Retina (tissue), 1 donor: ENCODE measurements at places on chromosomes 3 and 15.

DNA sequence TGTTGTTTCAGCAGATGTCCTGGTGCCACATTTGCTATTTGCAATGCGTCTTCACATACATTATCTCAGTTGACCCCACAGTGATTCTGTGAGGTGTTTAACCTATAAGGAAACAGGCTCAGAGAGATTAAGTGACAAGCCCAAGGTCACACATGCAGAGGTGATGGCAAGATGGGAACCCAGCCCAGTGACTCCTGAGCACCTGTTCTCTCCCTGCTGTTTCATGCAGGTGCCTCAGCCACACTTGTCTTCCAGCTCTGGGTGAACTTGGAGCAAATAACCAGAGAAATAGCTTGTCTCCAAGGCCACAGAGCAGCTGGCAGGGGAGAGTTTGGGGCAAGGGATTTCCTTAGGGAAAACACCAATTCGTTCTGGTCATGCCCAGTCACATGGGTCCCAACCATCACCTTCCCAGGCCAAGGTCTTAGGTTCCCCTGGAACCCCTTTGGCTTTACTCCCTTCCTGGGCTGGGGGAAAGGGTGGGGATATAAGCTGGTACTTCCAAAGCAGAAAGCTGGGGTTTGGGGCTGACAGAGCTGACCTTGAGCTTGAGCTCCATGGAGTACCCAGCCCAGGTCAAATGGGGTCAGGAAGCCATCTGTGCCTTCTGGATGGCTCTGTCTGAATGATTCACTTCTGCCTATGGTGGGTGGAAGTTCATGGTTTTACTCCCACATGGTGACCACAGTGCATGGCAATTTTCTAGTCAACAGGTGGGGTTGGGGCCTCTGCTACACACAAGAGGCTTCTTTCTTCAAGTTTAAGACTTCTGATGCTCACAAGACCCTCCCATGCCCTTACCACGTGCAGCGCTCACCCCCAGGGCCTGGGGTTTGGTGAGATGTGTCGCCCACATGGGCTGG is 22.4 kb downstream of the LIPC start:
- DNase-seq: no peak

DNA sequence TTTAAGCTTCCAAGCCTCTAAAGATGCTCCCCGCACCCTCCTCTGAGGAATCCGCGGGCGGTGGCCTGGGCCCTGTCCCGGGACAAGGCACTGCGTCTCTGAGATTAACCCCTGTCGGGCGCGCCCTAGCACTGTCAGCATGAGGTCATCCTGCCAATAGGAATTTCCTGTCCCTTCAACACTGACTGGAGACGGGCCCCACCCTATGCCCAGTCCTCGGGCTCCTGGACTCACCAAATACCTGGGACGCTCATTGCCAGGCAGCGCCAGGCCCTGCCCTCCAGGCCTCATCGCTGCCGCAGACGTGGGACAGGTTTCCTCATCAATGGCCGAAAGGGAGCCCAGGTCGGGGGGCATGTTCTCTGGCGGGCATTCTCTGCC is 67.6 kb upstream of the SH3GL3 start:
- no peak for DNase-seq

- no peak for DNase-seq
These were observed 58.4 kb upstream of the GYG1 start for GRCh38 chr3:148932972-148933371.

DNA sequence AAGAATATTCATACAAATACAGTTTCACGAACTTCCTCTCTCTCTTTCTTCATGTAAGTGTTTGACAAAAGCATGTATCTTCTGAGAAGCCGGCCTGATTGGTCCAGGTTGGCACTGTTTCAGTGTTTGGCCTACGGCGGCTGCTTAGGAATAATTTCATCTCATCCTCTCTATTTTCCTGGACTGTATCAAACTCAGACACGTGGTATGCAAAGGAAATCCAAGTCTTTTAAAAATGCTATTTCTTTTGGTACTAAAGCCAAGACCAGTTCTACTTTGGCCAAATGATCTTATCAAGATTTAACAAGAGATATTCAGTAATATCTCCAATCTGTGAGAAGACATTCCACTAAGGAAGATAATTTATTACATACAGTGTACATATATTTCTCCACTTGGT is 152.8 kb downstream of the TIGIT start:
- no peak for DNase-seq

DNA sequence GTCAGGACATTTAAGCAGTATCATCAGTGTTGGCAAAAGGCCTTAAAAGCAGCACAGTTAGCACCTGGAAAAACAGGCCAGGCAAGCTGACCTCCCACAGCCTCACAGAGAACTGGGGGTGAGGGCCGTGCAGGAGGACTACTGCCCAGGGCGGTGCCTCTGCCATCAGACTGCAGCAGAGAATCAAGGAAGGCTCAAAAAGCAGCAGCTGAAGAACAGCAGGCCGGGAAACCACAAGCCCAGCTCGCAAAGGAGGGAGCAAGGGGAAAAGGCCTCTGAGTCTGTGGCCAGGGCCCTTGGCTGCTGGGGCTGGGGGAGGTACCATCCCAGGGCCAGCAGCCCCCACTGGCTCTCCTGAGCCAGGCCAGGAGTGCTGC is 84.2 kb downstream of the SEC22A start:
- DNase-seq: no peak

DNA sequence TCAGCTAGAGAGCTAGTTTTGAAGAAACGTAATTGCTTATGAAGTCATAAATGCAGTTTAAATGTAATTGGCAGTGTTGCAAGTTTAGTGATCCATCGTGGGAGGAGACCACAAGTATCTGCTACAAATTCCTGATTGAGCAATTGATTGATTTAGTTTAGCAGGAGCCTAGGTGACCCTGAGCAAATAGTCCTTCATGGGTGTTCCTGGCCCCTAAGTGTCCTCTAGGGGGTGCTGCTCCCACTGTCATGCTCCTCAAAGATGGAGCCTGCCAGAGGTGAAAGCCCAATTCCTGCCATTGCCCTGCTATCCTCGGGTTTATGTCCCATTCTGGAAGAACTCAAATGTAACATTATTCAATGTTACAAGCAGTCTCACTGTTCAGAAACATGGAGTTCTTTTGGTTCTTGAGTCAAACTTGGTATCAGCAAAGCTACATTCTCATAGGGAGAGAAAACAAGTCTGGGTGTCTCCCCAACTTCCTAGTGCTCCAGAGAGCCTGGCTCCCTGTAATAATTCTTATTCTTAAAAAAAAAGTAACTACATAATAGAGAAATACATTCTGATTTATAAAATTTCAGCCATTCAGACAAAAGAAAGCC is 29.8 kb upstream of the SENP5 start:
- no peak for DNase-seq

GRCh38 chr3:196604548-196604947 is 34.9 kb upstream of the NRROS start:
- peak; percentile 9 for DNase-seq

DNA sequence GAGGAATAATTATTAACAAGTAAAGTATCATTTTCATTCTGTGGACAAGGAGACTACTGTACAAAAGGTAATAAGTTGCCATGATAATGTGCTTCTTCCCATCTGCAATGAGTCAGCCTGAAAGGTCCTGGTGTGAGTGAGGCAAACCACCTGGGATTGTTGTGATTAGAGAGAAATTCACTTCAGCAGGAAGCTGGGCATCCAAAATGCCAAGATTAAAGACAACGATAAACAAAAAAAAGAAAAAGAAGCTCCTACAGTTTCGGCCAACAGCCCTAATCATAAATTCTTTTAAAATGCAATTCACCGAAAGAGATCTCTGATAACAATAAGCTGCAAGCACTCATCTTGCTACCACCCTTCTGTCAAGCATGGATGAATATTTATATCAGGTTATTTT is 507.8 kb downstream of the TUSC7 start:
- no peak for DNase-seq

DNA sequence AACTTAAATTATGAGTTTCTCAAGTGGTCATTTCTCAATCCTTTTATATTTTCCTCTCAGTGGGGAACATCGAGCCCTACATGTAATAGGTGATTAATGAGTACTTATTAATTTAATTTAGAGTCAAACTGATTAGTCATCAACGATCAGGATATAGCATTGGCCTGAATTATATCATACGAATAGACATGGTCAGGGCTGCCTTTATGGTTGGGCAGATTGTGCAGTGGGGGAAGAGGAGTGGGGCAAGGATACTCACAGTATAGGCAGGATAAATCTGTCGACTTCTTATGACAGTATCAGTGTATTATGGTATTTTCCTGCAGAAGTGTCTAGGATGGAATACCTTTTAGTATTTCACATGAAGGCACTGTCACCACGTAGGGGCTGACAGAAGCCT is 27.0 kb downstream of the C2CD4A start:
- DNase-seq: no peak

DNA sequence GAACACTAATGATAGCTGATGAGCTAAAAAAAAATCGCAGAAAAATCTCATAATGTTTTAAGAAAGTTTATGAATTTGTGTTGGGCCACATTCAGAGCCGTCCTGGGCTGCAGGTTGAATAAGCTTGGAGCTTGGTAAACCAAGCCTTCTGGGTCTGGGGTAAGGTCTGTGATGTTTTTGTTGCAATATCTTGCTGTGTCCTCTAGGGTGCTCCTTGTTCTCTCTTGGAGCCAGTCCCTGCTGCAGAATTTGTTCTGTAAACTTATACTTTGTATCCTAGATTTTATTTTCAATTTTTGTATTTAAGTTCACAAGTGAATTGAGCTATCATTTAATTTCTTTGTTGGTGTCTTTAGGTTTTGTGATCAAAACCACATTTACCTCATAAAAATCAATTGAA is 143.7 kb downstream of the NR1D2 start:
- no peak for DNase-seq

GRCh38 chr3:162112719-162113118 is 616.1 kb downstream of the OTOL1 start:
- DNase-seq: no peak

DNA sequence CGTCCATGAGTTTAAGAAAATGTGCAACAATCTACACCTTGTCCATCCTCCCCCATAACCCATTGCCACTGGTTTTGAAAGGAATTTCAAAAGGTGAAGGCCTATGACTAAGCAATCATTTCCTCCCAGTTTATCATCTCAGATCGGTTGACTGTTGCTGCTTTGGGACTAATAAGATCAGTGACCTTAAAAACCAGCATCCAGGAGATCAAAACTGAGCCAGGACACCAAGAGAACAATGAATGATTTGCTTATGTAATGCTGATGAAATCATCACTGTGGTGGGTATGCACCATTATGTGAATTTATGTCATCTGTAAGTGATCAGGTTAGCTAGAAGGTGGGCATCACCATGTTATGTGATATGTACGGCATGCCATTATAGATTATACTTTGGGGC is 195.5 kb downstream of the SSR3 start:
- DNase-seq: no peak

GRCh38 chr3:37071921-37072320 is 78.6 kb downstream of the MLH1 start:
- no peak for DNase-seq

- DNase-seq: no peak
These were observed 62.9 kb upstream of the FSIP1 start for GRCh38 chr15:39845582-39845981.

DNA sequence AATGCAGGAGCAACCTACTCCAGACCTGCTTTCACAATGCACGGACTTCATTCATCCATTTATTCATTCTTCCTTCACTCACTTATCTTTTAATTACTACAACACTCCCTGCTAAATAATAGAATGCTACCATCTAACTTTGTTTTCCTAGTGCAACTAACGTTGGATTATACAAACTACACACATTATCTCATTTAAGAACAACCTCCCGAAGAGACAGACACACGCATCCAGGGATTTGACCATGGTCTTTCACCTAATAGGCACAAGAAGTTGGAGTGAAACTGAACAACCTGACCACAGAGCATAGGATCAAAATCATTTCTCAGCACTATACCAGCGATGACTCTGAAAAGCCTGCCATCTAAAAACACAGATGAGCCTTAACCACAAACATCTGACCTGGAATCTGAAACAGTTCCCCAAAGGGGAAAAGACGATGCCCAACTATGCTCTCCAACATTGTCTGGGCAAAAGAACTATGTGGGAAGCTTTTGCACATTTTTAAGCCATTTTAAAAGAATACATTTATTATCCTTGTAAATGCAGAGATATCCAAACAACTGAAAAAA is 21.0 kb downstream of the ZNF385D start:
- no peak for DNase-seq

DNA sequence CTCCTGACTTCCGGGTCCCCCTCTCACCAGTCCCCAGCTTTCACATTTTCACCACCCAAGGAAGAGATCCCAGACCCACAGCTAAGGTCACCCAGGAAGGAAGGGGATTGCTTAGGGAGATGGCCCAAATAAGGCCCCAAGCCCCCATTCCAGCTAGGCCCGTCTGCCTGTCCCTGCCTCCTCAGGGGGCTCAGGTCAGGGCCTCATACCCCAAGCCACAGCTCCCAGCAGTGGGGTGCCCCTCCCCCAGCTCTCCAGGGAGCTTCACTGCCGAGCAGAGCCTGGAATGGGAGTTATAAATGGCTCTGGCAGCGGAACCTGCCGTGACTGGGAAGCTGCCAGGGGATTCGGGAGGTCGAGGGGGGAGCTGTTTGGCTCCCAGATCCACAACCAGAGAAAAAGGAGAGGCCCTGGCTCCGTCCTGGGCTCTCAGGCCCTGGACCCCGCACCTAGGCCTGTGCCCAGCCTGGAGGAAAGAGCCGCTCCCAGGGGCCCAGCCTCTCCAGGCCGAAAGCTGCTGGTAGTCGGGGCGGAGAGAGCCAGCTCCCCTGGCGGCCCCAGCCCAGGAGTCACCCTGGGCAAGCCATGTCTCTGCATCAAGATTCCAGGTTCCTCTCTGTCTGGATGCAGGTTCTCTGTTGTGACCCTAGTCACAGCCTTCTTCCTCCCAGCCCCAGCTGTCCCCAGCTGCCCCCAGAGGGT is 550 bp downstream of the CCDC9B start:
- DNase-seq: no peak

- no peak for DNase-seq
These were observed 108.8 kb downstream of the ARNT2 start for GRCh38 chr15:80512726-80513660.

DNA sequence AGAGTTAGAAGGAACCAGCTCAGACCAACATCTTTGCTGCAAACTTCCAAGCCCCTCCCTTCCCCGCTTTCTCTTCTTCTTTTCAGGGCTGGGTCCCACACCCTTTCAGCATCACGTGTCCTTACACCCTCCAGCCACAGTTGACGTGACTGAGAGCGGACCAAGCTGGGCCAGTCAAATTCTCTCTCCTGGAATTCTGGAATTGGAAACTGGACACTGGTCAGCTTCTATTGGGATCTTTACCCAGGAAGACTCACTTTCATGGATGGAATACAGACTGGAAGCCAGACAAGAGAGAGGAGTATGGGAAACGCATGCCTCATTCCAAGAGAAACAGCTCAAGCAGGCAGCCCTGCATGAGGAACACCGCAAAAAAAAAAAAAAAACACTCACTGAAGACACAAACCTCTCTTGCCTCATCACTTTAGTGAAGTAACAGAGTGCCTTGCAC is 12.4 kb upstream of the TPM1 start:
- no peak for DNase-seq

GRCh38 chr3:134406331-134407238 is 32.3 kb upstream of the AMOTL2 start:
- peak; percentile 93 for DNase-seq
